ENCODE measurements at places on chromosomes 16 and 17.

DNA sequence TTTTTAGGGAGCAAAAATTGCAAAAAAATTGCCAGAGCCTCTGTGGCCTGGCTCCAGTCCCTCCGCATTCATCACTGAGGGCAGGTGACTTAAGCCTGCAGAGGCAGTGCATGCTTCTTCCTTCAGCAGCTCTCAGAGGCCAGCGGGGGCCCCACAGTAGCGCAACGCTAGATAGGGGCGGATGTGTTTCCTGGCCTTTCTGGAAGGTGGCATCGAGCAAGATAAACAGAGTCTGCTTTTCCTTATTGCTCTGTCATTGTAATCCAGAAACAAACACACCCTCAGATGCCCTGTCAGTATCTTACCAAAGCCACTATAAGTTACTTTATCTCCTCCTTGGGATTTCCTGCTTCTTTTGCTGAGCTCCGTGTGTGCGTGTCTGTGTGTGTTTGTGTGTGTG lies 75.5 kb upstream of the IRX6 start:
- DNase-seq = no peak

DNA sequence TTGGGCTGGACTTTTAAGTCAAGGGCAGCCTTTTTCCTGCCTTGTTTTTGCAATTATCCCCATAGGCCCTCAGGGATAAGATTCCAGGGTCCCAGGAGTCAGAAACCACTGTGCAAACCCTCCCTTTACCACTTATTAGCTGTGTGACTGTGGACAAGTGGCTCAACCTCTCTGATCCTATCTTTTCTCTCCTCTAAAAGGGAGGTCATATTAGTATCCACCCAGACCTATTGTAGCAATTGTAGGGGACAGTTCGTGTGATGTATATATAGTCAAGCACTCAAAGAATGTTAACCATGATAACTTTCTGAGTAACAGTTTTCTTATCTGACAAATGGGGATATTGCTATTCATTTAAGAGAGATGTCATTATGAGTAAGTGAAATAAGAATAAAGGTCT lies 68.2 kb downstream of the IRX5 start:
- no peak for DNase-seq

GRCh38 chr17:36673637-36674277 lies 72.4 kb downstream of the MRM1 start:
- DNase-seq = no peak

DNA sequence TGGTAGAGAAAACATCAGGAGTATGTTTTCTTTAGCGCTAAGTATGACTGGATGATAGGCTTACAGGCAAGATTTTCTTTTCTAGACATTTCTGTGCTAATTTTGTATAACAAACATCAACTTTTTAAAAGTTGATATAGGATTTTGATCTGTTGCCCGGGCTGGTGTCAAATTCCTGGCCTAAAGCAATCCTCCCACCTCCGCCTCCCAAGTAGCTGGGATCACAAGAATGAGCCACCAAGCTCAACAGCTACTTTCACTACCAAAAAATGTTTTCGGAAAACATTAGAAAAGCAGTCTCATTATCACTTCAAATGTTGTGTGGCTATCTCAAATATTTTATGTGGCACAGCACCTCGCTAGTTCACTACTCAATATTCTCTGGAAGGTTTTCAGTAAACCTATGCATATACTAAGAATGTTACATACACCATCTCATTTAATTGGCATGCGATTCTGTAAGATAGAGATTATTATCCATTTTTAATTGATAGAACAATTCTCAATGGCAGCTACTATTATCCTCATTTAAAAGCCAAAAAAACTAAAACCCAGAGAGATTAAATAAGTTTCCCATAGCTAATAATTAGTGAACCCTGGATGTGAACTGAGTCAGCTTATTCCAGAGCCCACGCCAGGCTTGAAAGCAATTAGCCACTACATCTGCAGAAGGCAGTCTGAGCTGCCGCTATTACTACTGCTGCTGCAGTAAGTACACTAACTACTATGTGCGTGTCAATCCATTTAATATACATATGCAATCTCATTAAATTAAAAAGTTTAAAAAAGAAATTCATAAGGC lies 41.7 kb downstream of the CREBBP start:
- DNase-seq = no peak

- no peak for DNase-seq
These were observed 43.4 kb upstream of the PRSS54 start for GRCh38 chr16:58338205-58338604.

DNA sequence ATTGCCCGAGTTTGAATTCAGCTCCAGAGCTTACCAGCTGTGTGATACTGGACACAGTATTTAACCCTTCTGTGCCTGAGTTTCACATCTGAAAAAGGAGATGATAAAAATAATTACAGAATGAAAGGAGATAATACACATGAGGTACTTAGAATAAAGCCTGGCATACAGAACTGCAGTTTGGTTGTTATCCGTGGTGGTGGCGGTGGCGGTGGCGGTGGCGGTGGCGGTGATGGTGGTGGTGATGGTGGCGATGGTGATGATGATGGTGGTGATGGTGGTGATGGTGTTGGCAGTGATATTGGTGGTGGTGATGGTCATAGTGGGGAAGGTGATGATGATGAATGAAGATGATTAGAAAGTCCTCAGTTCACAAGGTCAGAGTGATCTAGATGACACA lies 57.2 kb downstream of the ABCC1 start:
- no peak for DNase-seq

GRCh38 chr17:66165537-66166123 lies 26.3 kb downstream of the CEP112 start:
- DNase-seq = no peak

DNA sequence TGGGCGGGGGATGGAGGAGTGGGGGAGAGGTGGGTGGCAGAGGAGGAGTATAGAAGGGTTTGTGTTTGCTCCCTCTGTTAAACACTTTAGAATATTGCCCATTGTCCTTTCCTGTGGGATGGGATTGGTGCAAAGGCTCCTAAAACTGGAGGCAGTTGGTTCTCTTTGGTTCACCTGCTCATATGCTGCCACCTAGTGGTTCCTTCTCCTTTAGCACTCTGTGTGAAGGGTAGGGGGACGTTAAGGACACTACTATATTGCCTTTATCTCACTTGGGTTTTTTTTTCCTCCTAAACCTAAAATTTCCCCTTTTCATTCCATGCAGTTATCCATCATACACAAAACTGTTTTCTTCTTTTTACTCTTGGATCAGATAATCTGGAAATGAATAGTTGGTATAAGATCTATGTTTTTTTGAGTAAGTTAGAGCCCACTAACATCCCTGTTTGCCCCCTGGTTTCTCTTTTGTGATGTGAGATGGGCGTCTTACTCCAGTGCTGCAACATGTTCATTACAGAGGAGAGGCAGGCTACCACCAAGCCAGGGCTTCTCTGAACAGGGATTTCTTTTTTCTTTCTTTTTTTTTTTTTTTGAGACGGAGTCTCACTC lies 23.8 kb downstream of the SNX11 start:
- DNase-seq = peak; percentile 18

GRCh38 chr16:28974437-28975157 lies at the start of gene SPNS1:
Gene SPNS1, plus strand, starts transcription at chr16:28974778. Its CDS starts 374 bp downstream, at chr16:28975152.
- peak; percentile 95 for DNase-seq

- no peak for DNase-seq
These were observed 35.8 kb downstream of the AMFR start for GRCh38 chr16:56389554-56389953.

GRCh38 chr16:66891360-66891759 lies 11.0 kb downstream of the PDP2 start:
- no peak for DNase-seq

- DNase-seq = no peak
These were observed 8.0 kb downstream of the SLC9A5 start for GRCh38 chr16:67256701-67257230.

DNA sequence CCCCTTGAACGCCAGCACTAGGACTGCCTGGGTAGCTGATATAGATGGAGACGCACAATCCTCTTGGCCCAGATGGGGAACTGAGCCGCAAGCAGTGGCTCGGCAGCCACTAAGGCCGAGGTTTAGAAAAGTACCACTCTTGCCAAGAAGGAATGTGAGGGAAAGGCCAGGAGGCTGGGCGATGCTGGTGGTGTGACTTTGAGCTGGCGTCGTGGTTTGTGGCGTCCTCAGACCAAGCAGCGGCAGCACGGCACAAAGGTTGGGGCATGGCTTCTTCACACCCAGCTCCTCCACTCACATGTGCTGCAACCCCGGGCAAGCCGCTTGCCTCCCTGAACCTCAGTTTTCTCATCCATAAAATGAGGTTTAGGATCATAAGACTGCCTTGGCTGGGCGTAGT lies 15.6 kb downstream of the DCAKD start:
- DNase-seq = no peak

GRCh38 chr17:41498276-41498675 lies 7.1 kb downstream of the KRT13 start:
- DNase-seq = no peak

- DNase-seq = no peak
These were observed 23.6 kb downstream of the ABCA6 start for GRCh38 chr17:69117855-69118784.

GRCh38 chr17:29722411-29723198 lies 99.9 kb upstream of the CORO6 start:
- no peak for DNase-seq

DNA sequence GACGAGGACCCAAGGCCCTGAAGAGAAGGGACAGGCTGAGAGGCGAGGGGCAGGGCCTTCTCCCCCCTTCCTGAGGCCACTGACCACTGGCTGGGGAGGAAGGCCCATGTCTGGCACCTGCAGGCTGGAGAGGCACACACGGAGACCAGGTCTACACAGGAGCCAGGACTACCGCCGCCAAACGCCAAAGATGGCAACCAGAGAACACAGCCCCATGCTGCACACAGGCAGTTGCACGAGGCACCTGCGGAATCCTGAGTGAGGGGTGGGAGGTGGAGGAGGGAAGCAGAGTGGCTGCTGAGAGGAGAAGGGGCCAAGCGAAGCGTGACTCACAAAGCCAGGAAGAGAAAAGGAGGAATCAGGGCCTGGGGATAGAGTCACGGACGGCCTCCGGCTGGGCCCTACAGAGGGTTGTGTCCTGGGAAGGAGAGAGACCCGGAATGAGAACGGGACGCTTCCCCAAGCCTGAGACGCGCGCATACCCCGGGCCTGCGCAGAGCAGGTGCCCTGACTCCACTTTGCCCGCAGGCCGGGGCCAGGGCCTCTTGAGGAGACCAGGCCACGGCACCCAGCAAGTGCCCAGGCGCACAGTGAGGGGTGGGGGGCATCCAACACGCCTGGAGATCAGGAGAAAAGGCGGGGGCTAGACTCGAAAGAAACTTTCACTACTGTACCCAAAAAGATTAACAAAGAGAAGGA lies 28.7 kb upstream of the C16orf95 start:
- no peak for DNase-seq

DNA sequence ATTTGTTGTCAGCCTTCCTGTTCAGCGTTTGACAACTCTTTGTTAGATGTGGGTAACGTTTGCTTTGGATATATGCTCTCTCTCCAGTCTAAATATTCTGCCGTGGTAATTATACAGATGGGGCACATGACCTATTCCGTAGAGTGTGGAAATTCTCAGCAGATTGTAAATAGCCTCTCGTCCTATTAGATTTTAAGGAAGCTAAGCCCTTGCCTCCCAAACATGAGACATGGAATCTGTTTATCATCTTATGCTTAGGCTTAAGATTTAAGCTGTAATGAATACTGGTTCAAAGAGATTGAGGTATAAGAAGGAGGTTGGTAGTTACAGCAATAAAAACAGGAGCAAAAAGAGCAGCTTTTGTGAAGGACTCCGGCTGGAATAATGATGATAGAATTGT lies 87.4 kb downstream of the RBFOX1 start:
- no peak for DNase-seq

GRCh38 chr17:48513097-48513496 lies 17.7 kb downstream of the HOXB1 start:
- no peak for DNase-seq

- no peak for DNase-seq
These were observed 42.7 kb upstream of the CORO6 start for GRCh38 chr17:29665481-29665810.

GRCh38 chr17:78719630-78720298 lies 62.3 kb downstream of the CYTH1 start:
- no peak for DNase-seq

- no peak for DNase-seq
These were observed 268.7 kb upstream of the ASIC2 start for GRCh38 chr17:33561569-33562334.

GRCh38 chr16:75433732-75434413 lies 570 bp upstream of the CFDP1 start:
- no peak for DNase-seq

DNA sequence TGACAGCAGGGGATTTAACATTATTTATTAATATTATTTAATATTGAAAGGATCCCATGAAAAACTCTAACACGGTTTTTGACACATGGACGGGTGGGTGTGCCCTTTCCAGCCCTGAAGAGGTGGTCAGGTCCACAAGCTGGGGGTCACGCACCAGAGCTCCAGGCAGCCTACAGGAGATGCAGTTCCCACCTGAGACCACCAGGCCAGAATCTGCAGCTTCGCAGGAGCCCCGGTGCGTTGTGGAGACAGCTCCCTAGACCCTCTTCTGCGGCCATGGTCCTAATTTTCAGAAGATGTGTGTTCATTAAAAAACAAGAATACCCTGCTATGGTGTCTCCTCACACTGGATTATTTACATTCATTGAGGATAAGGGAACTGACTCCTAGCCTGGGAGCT lies 331.1 kb downstream of the C16orf95 start:
- no peak for DNase-seq

GRCh38 chr16:53949715-53950410 lies 245.9 kb downstream of the FTO start:
- DNase-seq = no peak

DNA sequence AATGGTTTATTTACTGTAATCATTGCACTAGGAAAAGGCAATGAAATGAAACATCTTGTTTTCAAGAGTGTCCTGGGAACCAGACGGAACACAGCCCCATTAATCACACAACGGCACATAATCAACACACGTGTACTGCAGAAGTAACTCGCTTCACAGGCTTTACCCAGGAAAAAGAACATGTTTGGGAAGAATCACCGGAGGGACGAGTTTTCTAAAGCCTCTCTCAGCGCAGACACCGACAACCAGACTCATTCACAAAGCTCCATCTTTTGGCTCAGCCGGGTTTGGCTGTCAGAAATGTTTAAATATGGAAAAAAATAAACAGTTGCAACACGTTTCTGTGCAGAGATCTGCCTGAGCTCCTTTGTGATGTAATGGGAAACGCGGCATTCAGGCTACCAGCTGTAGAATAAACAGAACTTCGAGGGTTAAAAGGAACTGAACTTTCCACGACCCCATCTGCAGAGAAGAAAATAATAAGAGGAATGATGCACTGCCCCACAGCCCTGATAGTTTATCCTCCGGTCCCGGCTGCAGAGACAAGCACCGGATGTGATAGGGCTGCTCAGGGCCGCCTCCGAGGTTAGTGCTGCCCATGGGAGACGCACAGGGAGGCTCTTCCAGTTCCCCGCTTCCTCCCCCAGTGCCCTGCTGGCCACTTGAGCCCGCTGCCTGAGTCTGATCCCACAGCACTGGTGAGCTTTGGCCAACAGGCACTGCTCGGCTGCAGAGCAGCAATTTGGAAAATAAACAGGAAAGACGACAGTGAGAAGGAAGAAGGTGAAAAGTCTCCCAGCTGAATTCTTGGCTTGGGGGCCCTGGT lies 119.8 kb downstream of the HIC1 start:
- DNase-seq = no peak

GRCh38 chr16:24013864-24014645 lies 178.3 kb downstream of the PRKCB start:
- peak; percentile 24 for DNase-seq

Measured in stimulated activated CD4-positive, alpha-beta T cell treated with anti-CD3 and anti-CD28 coated beads, TNF-alpha, amount 100 ng/mL, for 24 hours (primary cell).